ENCODE measurements at places on chromosomes 16 and 17.

GRCh38 chr16:7550096-7550495 lies 217.5 kb downstream of the RBFOX1 start:
- no peak for DNase-seq

DNA sequence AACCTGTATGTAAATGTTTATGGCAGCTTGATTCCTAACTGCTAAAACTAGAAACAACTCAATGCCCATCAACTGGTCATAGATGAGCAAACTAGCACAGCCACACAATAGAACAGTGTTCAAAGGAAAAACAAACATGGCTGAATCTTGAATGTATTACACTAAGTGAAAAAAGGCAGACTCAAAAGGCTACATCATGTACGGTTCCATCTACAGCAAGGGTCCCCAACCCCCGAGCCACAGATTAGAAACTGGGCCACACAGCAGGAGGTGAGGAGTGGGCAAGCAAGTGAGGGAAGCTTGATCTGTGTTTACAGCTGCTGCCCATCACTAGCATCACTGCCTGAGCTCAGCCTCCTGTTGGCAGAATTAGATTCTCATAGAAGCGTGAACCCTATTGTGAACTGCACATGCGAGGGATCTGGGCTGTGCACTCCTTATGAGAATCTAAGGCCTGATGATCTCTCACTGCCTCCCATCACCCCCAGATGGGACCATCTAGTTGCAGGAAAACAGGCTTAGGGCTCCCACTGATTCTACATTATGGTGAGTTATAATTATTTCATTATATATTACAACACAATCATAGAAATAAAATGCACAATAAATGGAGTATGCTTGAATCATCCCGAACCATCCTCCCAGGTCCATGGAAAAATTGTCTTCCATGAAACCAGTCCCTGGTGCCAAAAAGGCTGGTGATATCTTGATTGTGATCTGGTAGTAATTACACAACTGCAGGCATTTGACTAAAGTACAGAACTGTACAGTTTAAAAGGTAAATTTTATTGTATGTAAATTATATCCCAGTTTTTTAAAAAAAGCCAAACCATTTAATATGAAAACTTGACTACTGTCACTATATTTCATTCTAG lies 7.7 kb downstream of the CEP20 start:
- no peak for DNase-seq

- DNase-seq, result no peak
Measured at GRCh38 chr17:36901506-36901905, 35.8 kb upstream of the LHX1 start.

DNA sequence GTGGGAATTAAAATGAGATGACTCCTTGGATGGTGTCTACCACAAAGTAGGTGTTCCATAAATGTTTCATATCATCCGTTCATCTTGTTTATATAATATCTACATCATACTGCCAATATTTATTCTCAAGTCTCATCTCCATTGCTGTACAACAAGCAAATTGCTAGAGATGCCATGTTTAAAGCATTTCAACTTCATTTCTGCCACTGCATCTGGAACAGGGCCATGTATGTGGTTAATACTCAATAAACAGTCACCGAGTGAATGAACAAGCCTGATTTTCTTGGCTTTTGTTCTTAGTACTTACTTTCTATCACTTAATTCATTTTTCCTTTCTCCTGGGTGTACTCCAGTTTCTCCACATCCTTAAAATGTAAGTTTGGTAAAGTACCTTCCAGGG lies 107.6 kb downstream of the KCNJ2 start:
- DNase-seq, result no peak

GRCh38 chr16:86044881-86045590 lies 146.1 kb downstream of the IRF8 start:
- DNase-seq, result no peak

DNA sequence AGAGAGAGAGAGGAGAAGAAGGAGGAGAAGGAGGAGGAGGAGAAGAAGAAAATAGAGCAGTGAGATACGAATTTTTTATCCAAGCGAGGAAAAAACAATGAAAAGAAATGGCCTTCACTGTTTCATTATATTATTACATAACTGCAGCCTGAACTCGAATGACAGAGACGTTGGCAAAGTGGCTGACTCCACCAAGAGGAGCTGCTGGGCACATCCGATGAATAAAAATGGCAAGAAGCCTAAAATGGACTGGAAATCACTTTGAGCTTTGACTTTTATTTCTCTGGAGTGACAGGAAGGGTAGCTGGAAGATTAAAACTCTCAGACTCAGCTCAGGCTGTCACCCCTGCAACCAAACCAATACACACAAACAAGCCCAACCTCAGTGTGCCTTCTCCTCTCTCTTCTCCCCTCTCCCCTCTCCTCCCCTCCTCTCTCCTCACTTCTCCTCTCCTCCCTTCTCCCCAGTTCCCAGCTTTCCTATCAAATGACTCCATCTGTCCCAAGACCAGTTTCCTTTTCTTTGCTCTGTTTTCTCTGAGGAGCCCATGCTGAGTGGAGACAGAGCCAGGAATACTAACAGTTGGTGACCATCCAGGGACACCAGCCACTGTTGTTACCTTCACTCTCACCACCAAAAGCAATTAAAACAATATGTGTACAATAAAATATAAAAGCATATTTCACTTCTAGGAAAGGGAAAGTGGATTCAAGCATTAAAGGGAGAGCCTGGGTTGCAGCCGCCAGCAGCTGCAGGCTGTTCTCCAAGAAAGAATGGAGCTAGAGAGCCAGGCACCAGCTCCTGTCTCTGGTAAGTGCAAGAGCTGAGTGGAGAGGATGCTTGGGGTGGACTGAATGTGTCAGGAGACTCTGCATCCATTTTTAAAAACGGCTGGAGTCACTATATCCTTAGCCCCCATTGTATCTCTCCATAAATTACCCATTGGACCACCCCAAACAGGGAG lies 51.2 kb downstream of the SOX9 start:
- DNase-seq, result no peak

GRCh38 chr17:73071066-73071999 lies 21.2 kb downstream of the SLC39A11 start:
- DNase-seq, result no peak

- DNase-seq, result no peak
Measured at GRCh38 chr17:9828296-9829295, 2.9 kb downstream of the GLP2R start.

DNA sequence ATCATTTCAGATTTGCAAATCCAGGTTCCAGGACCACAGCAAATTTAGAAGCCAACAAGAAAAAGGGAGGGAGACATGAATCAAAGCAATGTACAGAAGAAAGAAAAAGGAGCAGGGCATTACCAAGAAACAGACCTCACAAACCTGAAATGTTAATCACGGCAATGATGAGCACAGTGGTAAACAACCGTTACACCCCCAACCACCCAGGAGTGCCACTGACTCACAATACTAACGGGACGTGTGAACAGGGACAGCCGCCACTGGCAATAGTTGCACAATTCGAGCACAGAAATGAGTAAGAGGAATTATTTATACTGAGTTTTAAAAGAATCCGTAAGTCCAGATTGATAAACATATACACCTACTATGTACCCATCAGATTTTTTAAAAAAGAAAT lies 13.8 kb downstream of the USP22 start:
- no peak for DNase-seq

- no peak for DNase-seq
Measured at GRCh38 chr16:72149676-72150464, 22.1 kb downstream of the PMFBP1 start.

DNA sequence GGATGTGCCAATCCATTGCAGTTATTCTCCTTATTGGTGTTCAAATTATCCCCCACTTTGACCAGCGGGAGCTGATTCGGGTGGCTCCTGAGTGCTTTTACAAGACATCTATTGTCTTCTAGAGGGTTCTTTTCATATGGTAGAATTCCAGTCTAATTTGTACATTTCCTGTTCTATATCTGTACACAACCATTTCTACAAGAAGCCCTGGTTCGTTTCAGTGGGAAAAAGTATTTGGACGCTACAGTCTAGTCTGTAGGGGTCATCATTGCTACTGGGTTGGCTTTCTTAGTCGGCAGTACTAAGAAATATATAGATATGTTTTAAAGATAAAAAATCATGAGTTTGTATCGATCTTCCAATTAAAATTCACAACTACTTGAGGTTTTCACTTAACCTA lies 262.6 kb downstream of the MAP2K6 start:
- no peak for DNase-seq

DNA sequence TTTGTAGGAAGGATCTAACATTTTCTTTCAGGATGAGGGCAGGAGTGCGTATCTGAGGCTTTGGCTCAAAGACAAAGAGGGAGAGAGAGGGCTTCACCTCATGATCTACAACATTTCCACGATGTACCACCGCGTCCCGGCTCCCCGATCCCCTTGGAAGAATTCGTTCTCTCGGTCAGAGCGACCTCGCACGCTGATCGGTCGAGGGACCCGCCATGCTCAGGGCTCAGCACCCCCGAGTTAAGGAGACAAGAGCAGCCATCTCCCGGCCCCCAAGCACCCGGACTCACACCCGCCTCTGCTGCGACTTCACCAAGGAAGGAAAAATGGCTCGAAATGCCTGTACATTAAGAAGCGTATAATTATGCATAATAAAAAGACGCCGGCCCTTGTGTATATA lies 89.5 kb upstream of the RPL38 start:
- DNase-seq, result no peak

GRCh38 chr17:64781810-64782555 lies 119.9 kb upstream of the SMURF2 start:
- no peak for DNase-seq

GRCh38 chr16:75703306-75703705 lies 2.0 kb upstream of the DUXB start:
- no peak for DNase-seq

GRCh38 chr17:19000531-19001325 lies 3.8 kb downstream of the FAM83G start:
- no peak for DNase-seq

- DNase-seq, result no peak
Measured at GRCh38 chr17:1260086-1260769, 10.0 kb upstream of the BHLHA9 start.

GRCh38 chr17:41392278-41392677 lies 5.1 kb downstream of the KRT31 start:
- no peak for DNase-seq

- DNase-seq, result no peak
Measured at GRCh38 chr17:38663125-38663751, 11.5 kb downstream of the EPOP start.

DNA sequence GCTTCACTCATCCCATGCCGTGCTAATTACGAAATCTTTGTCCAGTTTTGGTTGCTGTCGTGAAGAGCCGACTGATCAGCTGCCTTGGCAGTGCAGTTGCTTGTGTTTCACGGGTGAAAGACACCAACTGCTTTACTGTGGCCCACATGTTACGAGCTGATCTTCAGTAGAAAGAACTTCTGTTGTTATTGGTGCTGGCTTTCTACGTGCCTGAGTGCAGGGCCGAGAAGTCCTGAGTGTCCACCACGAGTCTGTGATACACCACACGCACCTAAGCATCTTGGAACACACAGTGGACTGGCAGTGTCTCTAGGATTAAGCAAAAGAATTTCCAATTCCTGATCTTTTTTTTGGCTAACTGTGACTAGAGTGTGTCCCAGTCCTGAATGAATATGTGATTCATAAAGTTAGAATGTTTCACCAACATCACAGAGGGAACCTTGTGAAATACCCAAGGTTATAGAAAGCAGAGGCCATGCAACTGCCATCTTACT lies 70.4 kb upstream of the CLEC18A start:
- no peak for DNase-seq

DNA sequence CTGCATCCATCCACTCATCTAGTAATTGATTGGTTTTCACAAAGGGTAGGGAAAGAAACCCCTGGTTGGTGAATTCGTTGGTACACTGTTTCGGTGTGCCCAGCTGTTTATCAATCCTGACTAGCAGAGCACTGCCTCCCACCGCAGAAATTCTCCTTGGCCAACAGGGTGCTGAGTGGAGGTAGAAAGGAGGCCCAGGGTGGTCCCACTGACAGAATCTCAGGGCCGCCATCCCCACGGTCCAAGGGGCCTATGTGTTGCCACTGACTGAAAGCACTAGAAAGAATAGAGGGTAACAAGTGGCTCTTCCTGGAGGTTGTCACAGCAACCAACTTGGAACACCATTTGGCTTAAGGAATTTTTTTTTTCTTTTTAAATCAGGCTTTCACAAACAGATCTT lies 8.4 kb upstream of the RCVRN start:
- no peak for DNase-seq

- DNase-seq, result no peak
Measured at GRCh38 chr16:48592839-48593429, 17.0 kb downstream of the N4BP1 start.

GRCh38 chr17:43543300-43543699 lies 2.8 kb downstream of the ETV4 start:
- no peak for DNase-seq

GRCh38 chr17:15083225-15083624 lies 181.9 kb downstream of the PMP22 start:
- no peak for DNase-seq

GRCh38 chr16:88619859-88620815 lies 18.2 kb upstream of the IL17C start:
- DNase-seq, result no peak

GRCh38 chr16:22013486-22013885 lies 5.6 kb downstream of the MOSMO start:
- DNase-seq, result peak; percentile 58

GRCh38 chr17:75571197-75571884 lies 16.3 kb upstream of the MYO15B start:
- no peak for DNase-seq

- no peak for DNase-seq
Measured at GRCh38 chr17:73187203-73187769, 5.6 kb upstream of the COG1 start.

DNA sequence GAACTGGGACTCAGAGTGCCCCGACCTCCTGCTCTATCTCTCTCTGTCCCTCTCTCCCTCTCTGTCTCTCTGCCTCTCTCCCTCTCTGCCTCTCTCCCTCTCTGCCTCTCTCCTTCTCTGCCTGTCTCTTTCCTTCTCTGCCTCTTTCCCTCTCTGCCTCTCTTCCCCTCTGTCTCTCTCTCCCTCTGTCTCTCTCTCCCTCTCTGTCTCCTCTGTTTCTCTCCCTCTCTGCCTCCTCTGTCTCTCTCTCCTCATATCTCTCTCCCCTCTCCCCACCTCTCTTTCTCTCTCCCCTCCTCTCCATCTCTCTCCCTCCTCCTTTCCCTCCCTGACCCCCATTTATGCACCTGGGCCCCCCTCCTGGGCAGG lies 32.7 kb downstream of the TNFRSF13B start:
- DNase-seq, result no peak

DNA sequence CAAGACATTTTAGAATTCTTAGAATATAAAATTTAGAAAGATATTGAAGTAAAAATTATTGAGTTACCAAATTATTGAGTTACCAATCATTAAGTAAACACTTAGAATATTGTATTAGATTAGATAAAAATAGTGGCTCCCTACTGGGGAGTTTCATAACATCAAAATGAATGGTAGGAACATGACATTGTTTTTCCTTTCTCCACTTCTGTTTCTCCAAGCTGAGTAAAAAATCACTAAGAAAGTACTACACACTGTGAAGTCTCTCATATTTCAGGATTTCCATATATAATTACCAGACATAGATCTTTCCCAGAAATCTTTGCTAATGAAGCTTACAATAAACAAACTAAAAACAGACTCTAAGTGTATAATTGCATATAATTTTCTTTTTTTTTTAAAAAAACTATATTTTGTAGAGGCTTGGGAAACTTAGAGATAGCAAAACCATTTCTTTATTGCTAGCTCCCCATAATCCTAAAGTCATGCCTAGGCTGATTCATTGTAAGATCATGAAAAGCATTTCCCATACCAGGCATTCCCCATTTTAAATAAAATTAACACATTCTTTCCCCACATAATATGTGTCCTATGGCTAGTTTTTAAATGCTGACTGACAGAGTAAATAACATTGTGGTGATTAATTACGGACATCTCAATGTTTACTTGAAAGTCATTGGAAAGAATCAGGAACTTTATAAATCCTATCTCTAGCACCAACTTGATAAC lies 1408.7 kb upstream of the GOT2 start:
- DNase-seq, result no peak

GRCh38 chr16:23941963-23942564 lies 106.3 kb downstream of the PRKCB start:
- peak; percentile 32 for DNase-seq
